ENCODE measurements at places on chromosomes 7 and 10.
A peak's percentile ranks its signal among the peaks of the same experiment; 100 is the strongest.

DNA sequence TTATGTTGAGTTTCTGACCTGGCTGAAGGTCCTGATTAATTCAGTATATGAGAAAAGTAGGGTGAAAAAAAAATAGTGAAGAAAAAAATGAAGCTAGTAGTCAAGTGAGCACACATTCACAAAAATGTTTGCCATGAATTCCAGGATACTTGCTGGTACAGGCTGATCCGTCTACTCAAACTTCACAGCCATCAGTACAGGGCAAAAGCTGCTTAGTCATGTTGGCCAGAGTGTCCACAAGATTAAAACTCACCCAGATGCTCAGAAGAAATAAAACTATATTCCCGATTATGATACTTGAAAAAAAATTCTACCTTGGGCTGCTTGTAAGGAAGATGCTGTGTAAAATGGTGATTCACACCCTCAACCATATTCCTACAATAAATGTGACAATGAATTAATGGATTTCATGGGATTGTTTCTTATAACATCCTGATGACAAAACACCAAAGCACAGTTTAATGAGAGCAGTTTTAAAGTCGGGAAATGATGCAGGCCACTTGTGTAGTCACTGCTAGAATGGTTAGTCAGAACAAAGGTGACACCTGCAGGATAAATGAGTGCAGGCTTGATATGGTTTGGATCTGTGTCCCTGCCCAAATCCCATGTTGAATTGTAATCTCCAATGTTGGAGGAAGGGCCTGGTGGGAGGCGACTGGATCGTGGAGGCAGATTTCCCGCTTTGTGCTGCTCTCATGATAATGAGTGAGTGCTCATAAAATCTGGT lies 49.2 kb upstream of the ANKRD1 start:
- DNase-seq = no peak

DNA sequence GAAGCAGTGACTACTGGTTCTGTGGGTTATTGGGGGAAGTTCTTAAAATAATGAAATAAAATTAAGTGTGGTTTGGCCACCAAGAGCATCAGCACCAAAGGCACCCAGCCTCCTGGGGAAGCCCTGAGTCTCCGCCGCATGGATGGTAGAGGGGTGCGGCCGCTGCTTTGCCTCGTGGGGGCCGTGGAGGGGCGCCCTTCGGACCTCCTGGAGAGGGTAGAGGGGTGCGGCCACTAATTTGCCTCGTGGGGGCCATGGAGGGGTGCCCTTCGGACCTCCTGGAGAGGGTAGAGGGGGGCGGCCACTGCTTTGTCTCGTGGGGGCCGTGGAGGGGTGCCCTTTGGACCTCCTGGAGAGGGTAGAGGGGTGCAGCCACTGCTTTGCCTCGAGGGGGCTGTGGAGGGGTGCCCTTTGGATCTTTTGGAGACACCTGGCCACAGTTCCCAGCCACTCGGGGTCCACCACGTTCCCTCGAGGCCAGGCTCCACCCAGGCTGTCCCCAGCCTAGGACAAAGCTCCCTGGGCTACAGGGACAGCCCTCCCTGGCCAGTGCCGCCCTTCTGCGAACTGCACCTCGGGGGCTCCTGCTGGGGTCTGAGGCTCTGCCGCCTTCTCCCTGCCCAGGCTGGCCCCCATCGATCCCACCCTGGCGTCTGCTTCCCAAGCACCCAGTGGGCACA lies 535.1 kb downstream of the PTPRN2 start:
- no peak for DNase-seq

GRCh38 chr10:79407811-79408795 lies 37.3 kb downstream of the ZCCHC24 start:
- no peak for DNase-seq

DNA sequence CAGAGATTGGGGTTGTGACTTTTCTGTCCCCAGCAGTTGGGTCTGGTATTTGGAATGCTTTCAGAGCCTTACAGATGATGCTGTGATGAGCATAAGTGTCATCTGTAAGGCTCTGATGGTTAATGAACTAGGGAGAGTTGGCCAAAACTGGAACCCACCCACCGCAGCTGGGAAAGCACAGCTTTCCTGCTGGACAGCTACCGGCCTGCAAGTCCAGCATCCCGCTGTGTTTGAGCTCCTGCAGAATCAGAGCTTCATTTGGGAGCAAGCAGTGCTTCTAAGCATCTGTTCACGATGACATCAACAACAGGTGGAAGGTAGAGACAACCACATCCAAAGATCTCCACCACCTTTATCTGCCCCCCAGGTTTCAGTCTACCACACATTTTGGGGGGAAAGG lies 11.7 kb downstream of the UCN3 start:
- DNase-seq = no peak

DNA sequence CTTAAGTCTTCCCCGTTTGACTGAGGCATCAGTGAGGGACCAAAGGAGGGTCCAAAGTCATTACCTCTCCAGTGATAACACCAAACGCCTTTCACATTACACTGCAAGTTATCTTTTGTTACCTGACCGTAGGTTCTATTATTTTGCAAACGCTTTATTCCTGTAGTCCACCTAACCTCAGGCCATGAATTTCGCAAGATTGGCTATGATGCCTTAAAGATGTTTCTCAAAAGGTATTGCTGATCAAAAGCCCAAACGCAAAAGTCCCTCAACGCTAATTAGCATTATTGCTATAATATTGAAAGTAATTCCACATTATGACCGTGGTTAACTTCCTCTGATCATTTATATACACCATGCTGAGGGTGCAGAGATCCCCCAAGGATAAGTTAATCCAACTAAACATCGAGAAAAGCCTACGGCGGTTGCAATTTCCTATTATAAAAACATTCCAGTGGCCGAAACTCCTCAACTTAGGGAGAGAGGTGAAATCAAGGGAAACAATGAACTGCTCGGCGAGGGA lies 649 bp downstream of the DNA2 start:
- DNase-seq = no peak

DNA sequence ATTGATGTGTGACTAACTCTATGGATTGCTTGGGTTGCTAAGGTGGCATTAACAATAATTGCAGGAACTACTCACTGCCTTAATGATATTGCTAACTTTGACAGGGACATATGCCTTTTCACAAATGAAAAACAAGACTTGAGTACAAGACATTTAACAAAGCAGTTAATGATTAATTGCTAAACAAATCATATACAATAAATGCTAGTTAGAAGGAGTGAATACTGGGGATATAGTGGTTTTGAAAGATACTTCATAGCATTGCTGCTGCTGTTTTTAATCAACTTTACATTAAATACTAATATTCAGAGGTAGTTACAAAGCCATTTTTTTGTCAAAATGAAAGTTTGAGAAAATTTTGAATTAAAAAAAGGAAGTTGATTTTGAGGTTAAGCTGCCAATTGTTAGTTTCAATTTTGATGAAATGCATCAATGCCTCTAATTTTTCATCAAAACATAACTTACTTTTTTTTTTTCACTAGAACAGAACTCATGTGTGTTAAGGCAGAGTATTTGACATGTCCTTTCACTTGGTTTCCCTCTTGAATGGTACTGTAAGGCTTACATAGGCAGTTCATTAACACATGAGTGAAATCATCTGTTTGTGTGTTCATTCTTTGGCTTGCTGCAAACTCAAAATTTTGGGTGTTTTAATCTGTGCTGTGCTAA lies 106.2 kb upstream of the SEMA3D start:
- no peak for DNase-seq

DNA sequence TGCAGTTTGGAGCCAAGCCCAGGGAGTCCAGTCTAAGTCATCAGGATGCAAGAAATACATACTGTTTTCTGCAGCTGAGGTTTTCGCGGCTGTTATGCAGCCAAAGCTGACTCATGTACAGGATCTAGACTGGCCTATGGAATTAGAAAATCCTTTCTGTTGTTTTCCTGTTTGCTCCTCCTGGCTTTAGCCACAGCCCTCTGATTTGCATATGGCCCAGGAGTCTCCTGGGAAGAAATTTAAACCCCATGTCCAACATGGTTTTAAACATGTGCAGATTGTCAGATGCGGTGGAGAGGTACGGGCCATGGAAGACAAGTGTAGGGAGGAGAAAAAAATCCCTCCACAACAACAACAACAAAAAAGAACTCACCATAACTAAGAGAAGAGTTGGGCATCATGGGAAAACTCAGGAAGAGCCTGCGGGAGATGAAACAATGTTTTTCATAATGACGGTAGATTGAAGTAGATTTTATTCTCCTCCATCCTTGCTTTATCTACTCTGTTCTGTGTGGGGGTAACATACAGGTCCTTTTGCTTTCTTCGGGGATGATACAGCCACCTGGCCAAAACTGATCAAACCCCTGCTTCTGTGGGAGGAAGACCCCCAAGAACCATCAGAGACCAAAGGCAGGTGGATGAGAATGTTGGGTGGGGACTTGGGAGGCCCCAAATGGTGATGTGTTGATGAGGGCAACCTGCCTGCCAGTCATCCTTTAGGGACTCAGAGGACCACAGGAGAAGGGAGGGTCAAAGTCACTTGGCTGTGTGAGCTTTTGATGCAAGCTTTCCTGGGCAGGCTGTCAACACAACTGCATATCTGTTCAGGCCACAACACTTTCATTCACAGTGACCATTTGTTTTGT lies 29.8 kb upstream of the GNA12 start:
- no peak for DNase-seq

- no peak for DNase-seq
Measured at GRCh38 chr10:42553064-42553407, 85.3 kb downstream of the ZNF33B start.

DNA sequence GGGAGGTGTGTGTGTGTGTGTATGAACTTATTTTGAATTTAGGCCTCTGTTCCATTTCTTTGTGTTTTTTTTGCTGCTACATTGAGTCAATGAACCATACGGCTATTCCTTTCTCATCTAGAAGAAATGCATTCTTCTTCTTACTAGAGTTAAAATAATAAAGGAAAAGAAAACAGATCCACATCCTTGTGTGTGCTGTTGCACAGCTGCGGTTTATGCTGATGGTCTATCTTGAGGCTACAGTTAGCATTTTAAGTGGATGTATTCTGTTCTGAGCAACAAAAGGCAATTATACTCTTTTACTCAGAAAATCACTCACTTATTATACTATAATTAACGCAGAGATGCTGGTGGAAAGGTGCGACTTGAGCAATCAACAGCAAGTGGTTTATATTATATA lies 615.0 kb upstream of the MBL2 start:
- no peak for DNase-seq

GRCh38 chr10:660970-661596 lies 28.4 kb downstream of the DIP2C start:
- no peak for DNase-seq

GRCh38 chr7:55101359-55101758 lies 82.5 kb downstream of the EGFR start:
- no peak for DNase-seq

GRCh38 chr10:85927952-85928665 lies 438.5 kb downstream of the GRID1 start:
- DNase-seq = no peak

GRCh38 chr7:74023092-74023536 lies 4.9 kb upstream of the ELN start:
- no peak for DNase-seq

- no peak for DNase-seq
Measured at GRCh38 chr10:128499486-128499885, 373.3 kb upstream of the MKI67 start.

DNA sequence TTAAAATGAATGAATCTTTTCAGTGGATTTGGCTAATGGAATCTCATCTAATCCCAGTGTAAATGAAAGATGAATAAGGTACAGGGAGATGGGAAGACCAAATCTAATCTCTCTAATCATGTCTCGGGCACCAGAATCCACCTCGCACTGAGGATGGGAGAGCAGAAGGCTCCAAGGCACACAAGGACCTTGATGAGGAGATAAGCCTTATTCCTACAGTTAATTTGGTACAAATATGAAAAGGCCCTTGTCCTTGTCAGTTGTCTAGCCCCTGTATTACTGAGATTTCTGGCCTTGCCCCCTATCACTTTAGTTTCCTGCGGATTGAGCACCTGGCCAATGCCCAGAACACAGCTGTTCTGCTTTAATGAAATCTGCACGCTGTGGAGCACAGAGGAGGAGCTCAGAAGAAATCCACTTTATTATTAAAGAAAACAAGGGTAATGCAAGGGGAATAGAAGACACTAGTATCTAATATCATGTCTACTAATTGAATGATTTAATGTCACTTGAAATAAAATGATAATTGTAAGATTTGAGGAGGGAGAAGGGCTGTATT lies 321.4 kb upstream of the HGF start:
- DNase-seq = no peak

GRCh38 chr7:135980665-135981180 lies 3.6 kb upstream of the MTPN start:
- DNase-seq = peak; percentile 32

- no peak for DNase-seq
Measured at GRCh38 chr7:91847876-91848588, 32.5 kb downstream of the MTERF1 start.

GRCh38 chr7:100154651-100155491 lies 3.7 kb downstream of the TRAPPC14 start:
- DNase-seq = no peak

DNA sequence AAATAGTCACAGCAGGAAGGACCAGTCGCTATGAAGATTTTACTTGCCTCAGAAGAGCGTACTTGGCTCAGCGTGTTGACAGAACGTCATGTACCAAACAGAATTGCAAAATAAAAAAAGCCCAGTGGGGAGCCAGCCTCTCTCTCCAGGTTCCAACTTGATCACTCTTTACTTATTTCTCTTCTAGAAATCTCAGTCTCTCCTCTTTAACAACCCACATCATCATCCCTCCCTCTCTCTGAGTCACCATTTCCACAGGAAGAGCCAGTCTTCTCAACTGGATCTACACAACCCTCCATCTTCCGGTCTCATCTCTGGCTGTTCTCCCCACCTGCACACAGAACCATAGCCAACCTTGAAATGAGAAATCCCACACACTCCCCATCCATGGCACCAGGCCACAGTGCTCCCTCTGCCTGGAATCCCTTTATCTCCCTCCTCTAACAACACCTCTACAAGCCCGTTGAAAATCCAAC lies 718.3 kb downstream of the GRID1 start:
- no peak for DNase-seq

- no peak for DNase-seq
Measured at GRCh38 chr7:158572000-158572828, 15.4 kb downstream of the PTPRN2 start.

All from stimulated activated CD8-positive, alpha-beta memory T cell treated with anti-CD3 and anti-CD28 coated beads, Interleukin-15, amount 100 ng/mL, for 1 hour (primary cell).